Activated CD4-positive, alpha-beta memory T cell treated with anti-CD3 and anti-CD28 coated beads for 36 hours (primary cell): ENCODE measurements at places on chromosomes 5 and 9. TPM values are rescaled to one million over a fixed set of nuclear protein-coding genes. Genes with fewer than 3 reads are reported as not detected.
A peak's percentile ranks its signal among the peaks of the same experiment; 100 is the strongest.

The PCDHGA11 gene
- total RNA-seq = 0.05 TPM

The FGFR4 gene
- total RNA-seq = 0.87 TPM

The FABP6 gene
- total RNA-seq = not detected

The OTP gene
- total RNA-seq = not detected

The GCNT4 gene
- 2.4 TPM for total RNA-seq

- no peaks in the 10 kb centered on the region for H3K36me3 ChIP-seq
- no peaks in the 10 kb centered on the region for H3K4me1 ChIP-seq
- peaks cover 6% of the 10 kb centered on the region for H3K27me3 ChIP-seq
- H3K27ac ChIP-seq = no peak overlapping the region
- H3K4me3 ChIP-seq = no peak overlapping the region
- DNase-seq = no peak
These were observed 18.1 kb upstream of the RGMB start for GRCh38 chr5:98755406-98755805.

- no peaks in the 10 kb centered on the region for H3K4me1 ChIP-seq
- no peak for DNase-seq
- H3K27me3 ChIP-seq = no peaks in the 10 kb centered on the region
- peaks cover 3% of the 10 kb centered on the region for H3K36me3 ChIP-seq
- H3K27ac ChIP-seq = no peak overlapping the region
These were observed 15.2 kb downstream of the CYSTM1 start for GRCh38 chr5:140189977-140190871.

DNA sequence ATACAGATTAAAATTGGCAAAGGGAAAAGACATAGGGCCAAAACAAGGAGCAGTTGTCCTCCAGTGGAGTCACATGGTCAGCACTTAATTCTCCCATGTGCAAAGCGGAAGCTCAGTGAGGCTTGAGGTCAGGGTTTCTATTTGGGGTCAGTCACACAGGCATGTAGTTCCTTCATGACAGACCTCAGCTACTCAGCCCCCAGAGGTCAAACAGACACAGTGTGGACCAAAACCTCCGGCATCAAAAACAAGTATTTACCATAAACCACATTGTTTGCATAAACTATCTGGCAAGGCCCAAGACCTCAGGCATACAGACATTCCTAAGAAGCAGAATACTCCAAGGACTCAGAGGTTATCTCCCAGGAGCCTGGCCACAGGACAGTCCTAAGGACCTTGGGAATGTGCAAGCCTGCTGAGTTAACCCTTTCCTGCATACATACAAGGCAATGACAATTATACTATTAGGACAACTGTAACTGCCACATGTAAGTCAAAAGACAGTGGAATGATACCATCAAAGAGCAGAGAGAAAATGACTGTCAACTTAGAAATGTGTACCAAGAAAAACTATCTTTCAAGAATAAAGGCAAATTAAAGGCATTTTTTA, 28.7 kb upstream of the FNIP1 start:
- no peak overlapping the region for H3K27ac ChIP-seq
- H3K4me1 ChIP-seq = peaks cover 2% of the 10 kb centered on the region
- DNase-seq = no peak
- no peak overlapping the region for H3K4me3 ChIP-seq
- no peaks in the 10 kb centered on the region for H3K27me3 ChIP-seq
- H3K36me3 ChIP-seq = peaks cover 3% of the 10 kb centered on the region

- H3K36me3 ChIP-seq = no peaks in the 10 kb centered on the region
- no peaks in the 10 kb centered on the region for H3K4me1 ChIP-seq
- no peak for DNase-seq
- H3K27ac ChIP-seq = no peak overlapping the region
These were observed 68.6 kb downstream of the RFX3 start for GRCh38 chr9:3457175-3457574.

GRCh38 chr5:9739135-9739534, 109.0 kb upstream of the TAS2R1 start:
- H3K4me1 ChIP-seq = no peaks in the 10 kb centered on the region
- H3K36me3 ChIP-seq = no peaks in the 10 kb centered on the region
- DNase-seq = no peak
- H3K27ac ChIP-seq = no peak overlapping the region

DNA sequence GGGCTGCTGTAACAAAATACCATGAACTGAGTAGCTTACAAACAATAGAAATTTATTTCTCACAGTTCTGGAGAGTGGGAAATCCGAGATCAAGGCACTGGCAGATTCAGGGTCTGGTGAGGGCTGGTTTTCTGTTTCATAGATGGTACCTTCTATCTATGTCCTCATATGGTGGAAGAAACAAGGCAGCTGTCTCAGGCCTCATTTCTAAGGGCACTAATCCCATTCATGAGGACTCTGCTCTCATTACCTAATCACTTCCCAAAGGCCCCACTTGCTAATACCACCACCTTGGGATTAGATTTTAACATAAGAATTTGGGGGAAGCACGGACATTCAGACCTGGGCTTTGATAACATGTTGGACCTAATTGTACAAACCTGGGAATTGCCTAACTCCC, 13.5 kb downstream of the RFESD start:
- H3K27ac ChIP-seq = no peak overlapping the region
- no peak overlapping the region for H3K4me3 ChIP-seq
- peaks cover 1% of the 10 kb centered on the region for H3K4me1 ChIP-seq
- no peak for DNase-seq
- H3K36me3 ChIP-seq = peaks cover 1% of the 10 kb centered on the region

GRCh38 chr5:178213748-178214151, 9.4 kb downstream of the HNRNPAB start:
- H3K4me1 ChIP-seq = peaks cover 20% of the 10 kb centered on the region
- H3K36me3 ChIP-seq = peaks cover 57% of the 10 kb centered on the region
- H3K27ac ChIP-seq = no peak overlapping the region
- no peaks in the 10 kb centered on the region for H3K27me3 ChIP-seq

DNA sequence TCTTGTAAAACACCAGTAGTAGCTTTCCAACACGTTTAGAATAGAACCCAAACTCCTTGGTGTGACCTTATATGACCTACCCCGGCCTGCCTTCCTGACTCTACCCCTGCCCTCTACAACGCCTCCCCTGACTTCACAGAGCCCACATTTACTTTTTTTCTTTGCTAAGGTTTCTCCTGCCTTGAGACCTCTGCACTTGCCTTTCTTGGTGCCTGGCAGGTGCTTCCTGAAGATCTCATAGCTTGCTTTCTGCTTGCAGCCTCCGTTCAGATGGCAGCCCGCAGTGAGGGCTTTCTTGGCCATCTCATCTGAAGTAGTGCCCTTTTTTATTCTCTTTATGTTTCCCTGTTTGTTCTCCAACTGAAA, 24.3 kb downstream of the NUP214 start:
- no peak overlapping the region for H3K4me3 ChIP-seq
- H3K4me1 ChIP-seq = no peaks in the 10 kb centered on the region
- H3K36me3 ChIP-seq = peaks cover 59% of the 10 kb centered on the region
- H3K27ac ChIP-seq = no peak overlapping the region

- H3K27ac ChIP-seq = no peak overlapping the region
- H3K27me3 ChIP-seq = no peaks in the 10 kb centered on the region
- no peak overlapping the region for H3K4me3 ChIP-seq
- H3K36me3 ChIP-seq = no peaks in the 10 kb centered on the region
These were observed 728.8 kb downstream of the NR2F1-AS1 start for GRCh38 chr5:92852219-92852618.

GRCh38 chr9:121645003-121645402, 6.4 kb upstream of the DAB2IP start:
- no peak overlapping the region for H3K27ac ChIP-seq
- DNase-seq = no peak
- H3K36me3 ChIP-seq = no peaks in the 10 kb centered on the region
- no peaks in the 10 kb centered on the region for H3K4me1 ChIP-seq
- H3K4me3 ChIP-seq = no peak overlapping the region
- peaks cover 15% of the 10 kb centered on the region for H3K27me3 ChIP-seq

DNA sequence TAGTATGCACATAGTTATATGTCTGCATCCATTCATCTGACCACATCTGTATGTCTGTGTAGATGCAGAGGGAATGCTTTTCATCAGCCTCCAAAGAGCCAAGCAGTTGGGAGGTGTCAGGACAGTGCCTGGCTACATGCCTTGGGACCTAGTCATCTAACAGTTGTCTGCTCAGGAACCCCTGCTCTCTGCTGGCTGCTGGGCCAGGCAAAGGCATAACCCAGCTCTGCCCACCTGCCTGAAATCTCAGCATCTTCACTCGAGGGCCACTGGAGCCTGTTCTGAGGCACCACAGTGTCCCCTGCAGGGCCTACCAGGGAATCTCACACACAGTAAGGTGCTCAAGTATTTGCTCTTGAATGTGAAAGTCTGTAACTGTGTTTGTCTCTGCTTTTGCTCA, 3.7 kb downstream of the C9orf50 start:
- no peak for DNase-seq
- H3K4me3 ChIP-seq = no peak overlapping the region
- peaks cover 23% of the 10 kb centered on the region for H3K27me3 ChIP-seq
- H3K27ac ChIP-seq = no peak overlapping the region
- no peaks in the 10 kb centered on the region for H3K4me1 ChIP-seq
- H3K36me3 ChIP-seq = no peaks in the 10 kb centered on the region

DNA sequence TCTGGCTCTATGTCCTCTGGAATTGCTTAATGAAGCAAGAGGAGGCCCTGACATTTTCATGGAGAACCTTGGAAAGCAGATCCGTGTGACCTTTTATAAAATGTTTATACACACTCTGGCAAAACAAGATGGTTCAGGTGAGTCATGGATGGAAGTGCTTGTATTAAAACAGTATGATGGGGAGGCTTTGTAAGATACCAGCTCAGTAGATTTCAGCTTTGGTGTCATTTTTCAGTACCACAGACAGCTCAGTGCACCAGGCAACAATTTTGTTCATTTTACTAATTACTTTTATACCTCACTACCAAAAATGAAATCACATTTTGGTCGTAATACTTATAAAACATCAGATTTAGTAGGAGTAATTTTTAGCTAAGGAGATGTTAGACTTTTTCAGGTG, 5.2 kb downstream of the KCNN2 start:
- H3K27me3 ChIP-seq = peaks cover 15% of the 10 kb centered on the region
- no peak for DNase-seq
- H3K27ac ChIP-seq = no peak overlapping the region
- peaks cover 2% of the 10 kb centered on the region for H3K36me3 ChIP-seq
- no peaks in the 10 kb centered on the region for H3K4me1 ChIP-seq

GRCh38 chr5:77683171-77683732, 44.7 kb upstream of the OTP start:
- H3K27me3 ChIP-seq = peaks cover 9% of the 10 kb centered on the region
- no peak for DNase-seq
- H3K4me3 ChIP-seq = no peak overlapping the region
- H3K27ac ChIP-seq = no peak overlapping the region
- H3K36me3 ChIP-seq = peaks cover 1% of the 10 kb centered on the region

DNA sequence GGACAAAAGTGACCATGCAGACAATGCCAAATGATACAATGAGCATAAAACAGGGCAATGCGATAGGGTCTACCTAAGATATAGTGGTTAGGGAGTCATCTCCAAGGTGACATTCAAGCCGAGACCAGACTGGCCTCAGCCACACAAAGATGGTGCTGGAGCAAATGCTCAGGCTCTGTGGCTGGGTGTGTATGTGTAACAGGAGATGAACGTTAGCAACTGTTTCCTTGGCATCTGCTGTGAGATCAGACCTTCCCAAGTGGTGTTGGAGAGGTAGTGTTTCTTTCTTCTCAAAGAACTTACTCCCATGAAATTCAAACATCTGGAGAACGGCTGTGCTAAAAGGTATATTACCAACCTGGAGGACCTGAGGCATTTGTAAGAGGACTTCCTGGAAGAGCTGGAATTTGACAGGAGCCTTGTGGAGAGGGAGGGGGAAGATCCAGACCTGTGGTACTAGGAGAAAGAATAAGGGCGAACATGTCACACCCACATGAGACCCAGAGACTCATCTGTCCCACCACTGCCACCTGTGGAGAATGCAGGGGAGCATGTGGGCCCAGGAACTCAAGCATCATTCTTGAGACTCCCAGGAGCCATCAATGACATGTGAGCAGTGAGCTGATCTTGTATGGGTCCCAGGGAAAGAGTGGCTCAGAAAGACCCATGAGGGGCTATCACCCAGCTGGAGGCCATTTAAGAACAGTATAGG, 21.4 kb upstream of the ANXA6 start:
- no peak overlapping the region for H3K4me3 ChIP-seq
- H3K27ac ChIP-seq = peak overlapping the region; percentile 25
- no peaks in the 10 kb centered on the region for H3K27me3 ChIP-seq
- peaks cover 2% of the 10 kb centered on the region for H3K4me1 ChIP-seq
- peaks cover 15% of the 10 kb centered on the region for H3K36me3 ChIP-seq

GRCh38 chr5:17132444-17133083, 84.9 kb upstream of the BASP1 start:
- H3K4me3 ChIP-seq = no peak overlapping the region
- peaks cover 13% of the 10 kb centered on the region for H3K27me3 ChIP-seq
- H3K36me3 ChIP-seq = no peaks in the 10 kb centered on the region
- no peak for DNase-seq

- no peaks in the 10 kb centered on the region for H3K27me3 ChIP-seq
- no peak overlapping the region for H3K27ac ChIP-seq
- no peak for DNase-seq
These were observed 99.4 kb downstream of the CSNK1G3 start for GRCh38 chr5:123611406-123611709.

DNA sequence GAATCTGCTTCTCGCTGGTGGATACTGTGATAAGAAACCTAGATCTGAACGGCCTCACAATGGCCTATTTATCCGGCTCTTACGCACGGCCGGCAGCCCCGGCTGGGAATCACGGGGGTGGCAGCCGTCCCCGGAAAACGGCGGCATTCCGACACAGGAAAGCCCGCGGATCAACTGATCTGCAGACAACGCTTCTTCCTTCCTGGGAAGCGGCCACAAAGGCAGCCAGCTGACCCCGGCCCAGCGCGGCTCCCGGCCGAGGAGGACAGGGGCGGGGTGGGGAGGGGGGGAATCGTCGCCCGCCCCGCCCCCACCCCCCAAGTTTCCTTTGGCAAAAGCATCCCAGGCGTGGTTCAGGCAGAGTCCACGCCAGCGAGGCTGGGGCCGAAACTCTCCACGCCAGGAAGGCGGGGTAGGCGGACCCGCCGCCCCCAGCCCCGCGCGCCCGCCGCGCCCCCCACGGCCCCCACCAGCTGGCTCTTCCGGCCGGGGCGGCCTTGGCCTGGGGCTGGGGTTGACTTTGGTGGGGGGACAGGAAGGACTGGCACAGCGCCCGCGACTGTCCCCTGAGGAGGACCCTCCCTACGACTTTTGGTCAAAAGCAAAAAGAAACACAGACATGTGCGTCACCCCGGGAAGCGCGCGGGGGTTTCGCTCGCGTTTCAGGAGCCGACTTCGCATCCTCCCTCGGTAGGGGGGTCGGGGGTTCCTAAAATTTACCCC, 247.7 kb upstream of the ANKRD55 start:
- peaks cover 46% of the 10 kb centered on the region for H3K4me1 ChIP-seq
- H3K4me3 ChIP-seq = peak overlapping the region; percentile 78
- H3K36me3 ChIP-seq = no peaks in the 10 kb centered on the region
- H3K27ac ChIP-seq = peak overlapping the region; percentile 84
- no peaks in the 10 kb centered on the region for H3K27me3 ChIP-seq

GRCh38 chr5:60437308-60437707, 262.7 kb downstream of the DEPDC1B start:
- H3K4me1 ChIP-seq = no peaks in the 10 kb centered on the region
- no peak for DNase-seq
- no peaks in the 10 kb centered on the region for H3K36me3 ChIP-seq
- no peaks in the 10 kb centered on the region for H3K27me3 ChIP-seq

- H3K4me1 ChIP-seq = no peaks in the 10 kb centered on the region
- no peak overlapping the region for H3K27ac ChIP-seq
- DNase-seq = no peak
- H3K27me3 ChIP-seq = peaks cover 3% of the 10 kb centered on the region
- H3K36me3 ChIP-seq = no peaks in the 10 kb centered on the region
- H3K4me3 ChIP-seq = no peak overlapping the region
These were observed 22.5 kb upstream of the DMRT1 start for GRCh38 chr9:818958-819357.

- H3K27me3 ChIP-seq = no peaks in the 10 kb centered on the region
- no peak for DNase-seq
- H3K4me1 ChIP-seq = no peaks in the 10 kb centered on the region
- no peak overlapping the region for H3K4me3 ChIP-seq
These were observed 185.5 kb downstream of the DMRT2 start for GRCh38 chr9:1235650-1236049.
